Lower leg skin (tissue), 4 donors: ENCODE measurements at places on chromosomes 6 and 20. TPM values are rescaled to one million over a fixed set of nuclear protein-coding genes. Genes with fewer than 3 reads are reported as not detected.

DNA sequence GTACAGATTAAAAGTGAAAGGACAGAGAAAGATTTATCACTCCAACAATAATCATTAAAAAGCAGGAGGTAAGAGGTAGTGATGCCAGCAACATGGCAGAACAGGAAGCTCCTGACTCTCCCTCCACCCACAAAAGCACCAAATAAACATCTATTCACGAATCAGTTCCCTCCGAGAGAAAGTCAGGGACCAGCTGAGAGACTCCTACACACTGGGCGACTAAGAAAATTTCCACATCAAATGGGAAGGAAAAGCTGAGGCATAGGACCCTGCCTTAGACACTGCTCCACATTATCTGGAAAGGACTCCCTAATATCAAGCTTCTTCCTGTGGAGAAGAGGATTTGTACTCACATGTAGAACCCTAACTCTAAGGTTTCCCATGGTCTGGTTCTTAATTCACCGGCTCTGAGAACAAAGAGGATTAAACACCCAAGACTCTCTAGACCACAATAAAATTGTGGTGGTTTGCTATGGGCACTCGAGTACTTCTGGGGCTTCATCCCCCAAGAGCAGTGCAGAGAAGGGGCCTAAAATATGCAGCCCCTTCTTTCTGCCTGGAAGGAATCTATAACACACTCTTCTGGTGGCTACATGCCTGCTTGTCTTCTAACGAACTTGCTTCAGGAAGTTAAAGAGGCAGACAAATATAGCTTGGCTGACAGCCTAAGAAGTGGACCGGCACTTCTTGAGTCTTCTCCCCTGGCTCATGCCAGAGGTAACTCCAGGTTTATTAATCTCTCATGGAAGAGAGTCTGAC is 29.4 kb upstream of the ASF1A start:
- DNase-seq: no peak

DNA sequence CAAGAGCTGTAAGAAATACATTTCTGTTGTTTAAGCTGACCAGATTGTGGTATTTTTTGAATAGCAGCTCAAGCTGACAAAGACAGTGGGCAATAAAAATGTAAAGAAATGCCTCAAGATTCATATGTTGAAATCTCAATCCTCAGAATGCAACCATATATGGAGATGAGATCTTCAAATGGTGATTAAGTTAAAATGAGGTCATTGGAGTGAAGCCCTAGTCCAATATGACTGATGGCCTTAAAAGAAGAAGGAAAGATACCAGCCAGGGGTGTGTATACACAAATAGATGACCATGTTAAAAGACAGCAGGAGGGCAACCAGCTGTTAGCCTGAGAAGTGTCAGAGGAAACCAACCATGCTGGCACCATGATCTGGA is 7.1 kb upstream of the DDO start:
- no peak for DNase-seq

GRCh38 chr6:144268794-144269349 is 16.3 kb upstream of the UTRN start:
- DNase-seq: no peak

GRCh38 chr6:33313105-33313708 is 671 bp downstream of the TAPBP start:
- DNase-seq: no peak

PLAGL2 gene
- 12.1 TPM for total RNA-seq
